GM04503 (cell line): ENCODE measurements at places on chromosomes 3 and 15.
A peak's percentile ranks its signal among the peaks of the same experiment; 100 is the strongest.

- DNase-seq: no peak
These were observed 148.1 kb downstream of the SNRK start for GRCh38 chr3:43434431-43434830.

DNA sequence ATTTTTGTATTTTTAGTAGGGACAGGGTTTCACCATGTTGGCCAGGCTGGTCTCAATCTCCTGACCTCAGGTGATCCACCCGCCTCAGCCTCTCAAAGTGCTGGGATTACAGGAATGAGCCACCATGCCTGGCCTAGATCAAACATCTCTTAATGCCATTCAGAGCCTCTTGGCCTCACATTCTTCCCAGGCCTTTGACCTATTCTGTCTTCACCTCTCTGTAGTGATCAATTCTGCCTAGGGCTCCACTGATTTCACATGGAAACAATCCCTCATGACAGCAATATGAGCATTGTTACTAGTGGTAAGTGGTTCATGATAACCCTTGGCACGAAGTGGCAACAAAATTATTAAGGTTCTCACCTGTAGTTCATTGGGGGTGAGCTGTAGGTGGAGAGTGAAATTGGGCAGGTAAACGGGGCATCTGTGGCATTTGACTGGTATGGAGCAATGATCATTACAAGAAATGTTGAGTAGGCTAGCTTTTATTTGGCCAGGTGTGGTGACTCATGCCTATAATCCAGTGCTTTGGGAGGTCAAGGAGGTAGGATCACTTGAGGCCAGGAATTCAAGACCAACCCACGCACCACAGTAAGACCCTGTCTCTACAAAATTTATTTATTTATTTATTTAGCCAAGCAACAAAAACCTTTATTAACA lies 4.8 kb upstream of the ARPIN start:
- no peak for DNase-seq

DNA sequence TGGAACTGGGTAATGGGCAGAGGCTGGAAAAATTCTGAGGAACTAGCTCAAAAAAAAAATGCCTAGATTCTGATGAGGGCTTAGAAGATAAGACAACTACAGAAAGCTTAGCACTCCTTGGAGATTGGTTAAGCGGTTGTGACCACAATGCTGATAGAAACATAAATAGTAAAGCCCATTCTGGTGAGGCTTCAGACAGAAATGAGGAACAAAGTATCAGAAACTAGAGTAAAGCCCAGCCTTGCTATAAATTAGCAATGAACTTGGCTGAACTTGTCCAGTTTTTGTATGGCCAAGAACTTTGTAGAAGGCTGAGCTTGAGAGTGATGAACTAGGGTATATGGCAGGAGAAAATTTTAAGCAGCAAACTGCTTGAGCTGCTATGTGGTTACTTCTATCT lies 25.4 kb downstream of the GOLGB1 start:
- no peak for DNase-seq

DNA sequence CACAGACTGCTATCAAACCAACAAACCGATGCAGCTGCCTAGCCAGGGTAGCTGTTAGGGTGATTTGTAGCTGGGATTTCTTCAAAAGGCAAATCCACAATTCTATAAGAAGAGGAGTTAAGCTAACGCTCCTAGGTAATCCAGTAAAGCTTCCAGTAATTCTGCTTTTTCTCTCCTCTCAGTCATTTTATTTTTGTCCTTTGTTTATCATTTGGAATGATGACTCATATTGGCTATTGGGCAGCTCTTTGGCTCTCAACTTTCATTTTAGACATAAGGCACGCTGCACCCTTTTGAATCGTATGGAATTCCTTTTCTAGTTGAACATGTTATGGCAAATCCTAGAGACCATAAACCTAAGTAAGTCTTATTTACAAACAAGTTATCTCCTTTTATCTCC lies 53.2 kb upstream of the PPARG start:
- no peak for DNase-seq

- DNase-seq: no peak
These were observed 62.0 kb downstream of the TLE3 start for GRCh38 chr15:70035719-70036077.

- no peak for DNase-seq
These were observed 988.1 kb downstream of the FHIT start for GRCh38 chr3:60263191-60263590.

GRCh38 chr15:75952525-75952924 lies 48.8 kb downstream of the FBXO22 start:
- no peak for DNase-seq

- no peak for DNase-seq
These were observed 432.1 kb downstream of the NR2F2 start for GRCh38 chr15:96762566-96762965.

DNA sequence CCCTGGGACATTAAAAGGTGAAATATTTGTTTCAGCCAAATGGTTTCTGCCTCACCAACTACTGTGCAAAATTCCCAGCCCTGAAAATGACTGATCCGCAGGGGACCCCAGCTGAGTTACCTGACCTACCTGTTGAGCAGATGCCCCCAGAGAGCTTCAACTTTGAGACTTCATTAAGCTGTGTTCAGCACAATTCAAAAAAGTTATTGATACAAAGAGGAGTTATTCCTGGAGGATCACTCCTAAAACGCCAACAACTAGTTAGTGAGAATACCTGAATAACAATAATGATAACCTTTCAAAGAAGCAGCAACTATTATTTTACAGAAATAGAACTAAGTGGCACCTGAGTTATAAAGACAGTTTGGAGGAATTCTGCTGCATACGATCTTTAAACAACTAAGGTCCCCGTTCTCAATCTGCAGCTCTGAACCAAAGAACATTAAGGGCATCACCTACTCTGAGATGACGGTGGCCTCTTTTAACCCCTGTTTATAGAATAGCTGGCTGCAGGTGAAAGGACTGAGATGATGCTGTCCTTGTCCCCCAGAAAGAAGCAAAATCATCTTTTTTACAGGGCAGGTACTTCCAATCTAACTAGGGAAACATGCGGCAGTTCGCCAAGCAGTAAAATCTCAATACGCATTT lies 659 bp downstream of the GADL1 start:
- no peak for DNase-seq

- no peak for DNase-seq
These were observed 10.2 kb upstream of the NR2E3 start for GRCh38 chr15:71800190-71800589.

GRCh38 chr3:16067837-16068471 lies 106.5 kb upstream of the GALNT15 start:
- DNase-seq: peak; percentile 84

DNA sequence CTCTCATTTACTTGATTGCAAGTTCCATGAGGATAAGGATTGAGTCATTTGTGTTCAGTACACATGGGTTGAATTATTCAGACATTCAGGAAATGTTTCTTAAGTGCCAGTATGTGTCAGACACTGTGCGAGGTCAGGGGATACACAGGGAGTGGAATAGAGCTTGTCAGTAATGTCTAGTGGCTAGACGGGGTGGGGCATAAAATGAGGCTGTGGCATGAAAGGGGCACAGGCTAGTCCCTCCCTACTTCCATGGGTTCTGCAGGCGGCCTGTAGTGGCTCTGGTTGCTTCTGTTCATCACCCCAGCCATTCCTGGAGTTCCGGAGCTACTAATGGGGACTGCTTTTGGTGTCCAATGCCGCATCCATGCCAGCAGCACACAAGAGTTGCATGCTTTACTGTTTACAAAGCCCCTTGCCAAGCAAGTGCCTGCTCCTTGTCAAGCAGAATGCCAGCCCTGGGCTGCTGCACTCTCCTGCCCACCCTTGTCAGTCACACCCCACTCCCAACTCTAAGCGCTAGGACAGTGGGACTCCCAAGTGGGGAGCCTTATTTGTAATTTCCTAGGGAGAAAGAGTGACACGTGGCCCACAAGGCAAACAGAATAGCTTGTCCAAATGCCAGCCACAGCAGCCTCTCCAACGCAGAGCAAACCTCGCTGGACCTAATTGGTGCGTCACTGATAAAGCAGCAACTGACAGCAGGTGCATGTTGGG lies 70.8 kb downstream of the RAB11A start:
- peak; percentile 87 for DNase-seq

- DNase-seq: no peak
These were observed 984.1 kb upstream of the GBE1 start for GRCh38 chr3:82745544-82745943.

DNA sequence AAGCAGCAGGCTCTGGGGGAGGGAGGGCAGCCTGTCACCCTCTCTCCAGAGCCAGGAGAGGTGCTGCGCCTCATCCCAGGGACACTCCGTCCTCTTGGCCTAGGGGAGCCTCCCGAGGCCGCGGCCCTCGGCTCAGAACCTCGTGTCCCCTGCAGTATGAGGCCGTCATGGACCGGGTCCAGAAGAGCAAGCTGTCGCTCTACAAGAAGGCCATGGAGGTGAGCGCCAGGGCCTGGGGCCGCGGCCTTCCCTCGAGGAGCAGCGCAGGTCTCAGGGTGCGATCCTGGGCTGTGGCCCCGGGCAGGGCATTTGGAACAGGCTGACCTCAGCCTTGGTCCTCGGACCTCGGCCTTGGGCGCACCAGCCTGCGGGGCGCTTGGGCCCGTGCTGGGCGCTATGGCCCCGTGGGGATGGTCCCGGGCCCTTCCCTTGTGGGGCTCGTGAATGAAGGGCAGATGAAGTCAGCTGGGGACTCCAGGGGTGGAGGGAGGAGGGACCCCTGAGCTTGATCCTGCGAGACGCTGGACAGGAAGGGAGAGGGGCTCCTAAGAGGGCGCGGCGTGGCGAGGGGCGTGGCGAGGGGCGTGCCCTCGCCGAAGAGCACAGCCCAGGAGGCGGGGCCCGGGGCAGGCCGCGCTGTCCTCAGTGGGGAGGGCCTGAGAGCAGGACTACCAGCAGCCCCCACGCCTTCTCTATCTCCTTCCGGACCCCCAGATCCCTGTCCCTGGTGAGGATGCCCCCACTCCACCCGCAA lies 32.9 kb downstream of the PSTPIP1 start:
- no peak for DNase-seq

DNA sequence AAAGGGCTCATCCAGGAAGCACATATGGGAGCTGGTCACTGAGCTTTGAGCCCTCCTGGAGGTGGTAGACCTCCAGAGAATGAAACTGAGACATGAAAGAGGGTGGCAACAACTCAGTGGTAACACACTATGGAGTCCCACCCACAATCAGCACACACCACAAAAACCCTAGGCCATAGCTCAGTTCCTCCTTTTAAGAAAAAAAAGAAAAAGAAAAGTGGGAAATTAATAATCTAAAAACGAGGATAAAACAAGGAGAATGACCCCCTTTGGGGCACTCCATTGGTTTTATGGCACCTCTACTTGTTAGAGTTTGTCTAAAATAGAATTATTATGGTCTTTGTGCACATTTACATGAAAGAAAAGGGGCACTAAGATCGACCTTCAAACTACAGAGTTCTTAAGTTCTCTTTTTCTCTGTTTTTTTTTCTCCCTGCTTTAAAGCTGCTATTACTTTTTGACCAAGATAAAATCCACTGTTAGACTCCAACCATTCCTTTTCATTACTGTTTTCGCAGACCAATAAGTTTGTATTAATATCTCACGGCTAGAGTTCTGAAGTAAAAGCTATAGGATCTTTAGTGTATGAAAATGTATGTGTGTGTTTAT lies 40.2 kb upstream of the ZBTB20 start:
- no peak for DNase-seq

DNA sequence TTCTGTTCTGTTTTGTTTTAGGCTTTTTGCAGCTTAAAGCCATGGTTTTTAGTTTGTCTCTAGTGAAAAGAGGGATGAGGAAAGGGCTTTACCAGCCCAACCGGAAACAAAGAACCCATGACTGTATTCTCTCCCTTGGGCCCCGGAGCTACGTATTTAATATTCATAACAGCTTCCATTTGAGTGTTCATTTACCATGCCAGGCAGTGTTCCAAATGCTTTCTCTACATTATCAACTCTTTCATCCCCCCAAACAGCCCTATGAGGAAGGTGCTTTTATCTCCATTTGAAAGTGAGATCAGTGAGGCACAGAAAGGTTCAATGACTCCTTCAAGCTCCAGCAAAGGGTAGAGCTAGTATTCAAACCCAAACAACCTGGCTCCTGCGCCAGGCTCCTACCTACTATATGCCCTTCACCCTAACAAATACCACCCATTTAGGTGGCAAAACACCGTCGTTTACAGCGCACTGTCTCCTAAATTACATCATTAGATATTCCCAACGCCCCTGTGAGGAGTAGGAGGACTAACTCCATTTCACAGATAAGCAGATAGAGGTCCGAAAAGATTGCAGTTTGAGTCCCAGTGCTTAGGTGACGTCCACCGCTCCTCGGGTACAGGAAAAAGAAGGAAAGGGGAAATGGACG lies 27.9 kb downstream of the GTPBP8 start:
- peak; percentile 9 for DNase-seq

- no peak for DNase-seq
These were observed 984 bp upstream of the RPP25 start for GRCh38 chr15:74957476-74958035.

GRCh38 chr3:185878920-185879319 lies 54.1 kb upstream of the IGF2BP2 start:
- DNase-seq: no peak

DNA sequence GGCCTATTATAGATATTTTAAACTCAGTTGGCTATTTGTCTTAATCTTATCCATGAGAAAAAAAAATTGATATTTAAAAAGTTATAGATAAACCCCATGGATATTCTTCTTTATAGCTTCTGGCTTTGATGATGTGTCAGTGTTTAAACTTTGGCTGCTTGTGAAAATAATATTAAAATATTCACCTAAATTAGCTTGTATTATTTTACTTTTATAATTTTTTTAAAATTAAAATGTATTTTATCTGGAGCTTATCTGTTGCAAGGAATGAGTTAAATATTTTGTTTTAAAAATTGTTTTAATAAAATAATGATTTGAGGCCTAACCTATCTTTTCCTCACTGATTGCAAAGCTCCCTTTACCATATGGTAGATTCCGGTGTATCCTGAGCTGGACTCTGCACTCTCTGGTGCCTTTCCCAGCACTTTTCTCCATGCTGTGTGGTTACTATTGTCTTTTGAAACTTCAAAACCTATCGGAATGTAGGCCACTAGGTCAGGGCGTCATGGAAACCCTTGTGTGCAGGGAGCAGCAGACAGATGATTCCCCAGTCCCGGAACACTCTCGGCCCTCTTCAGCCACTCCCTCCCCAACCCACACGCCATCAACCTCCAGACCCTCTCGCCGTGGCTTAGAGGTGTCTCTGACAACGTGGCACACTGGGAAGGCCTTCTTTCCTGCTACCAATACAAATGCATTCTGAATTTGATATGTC lies 252.3 kb upstream of the ATP10A start:
- peak; percentile 21 for DNase-seq

GRCh38 chr3:15065550-15066007 lies 464 bp upstream of the MRPS25 start:
- DNase-seq: no peak

- DNase-seq: no peak
These were observed 11.0 kb upstream of the VPS39 start for GRCh38 chr15:42218953-42219592.
